Central memory CD4-positive, alpha-beta T cell (primary cell): ENCODE measurements at places on chromosomes 13 and 19.
A peak's percentile ranks its signal among the peaks of the same experiment; 100 is the strongest.

- no peak for DNase-seq
Observed at GRCh38 chr13:98853771-98854221, 101.3 kb upstream of the SLC15A1 start.

DNA sequence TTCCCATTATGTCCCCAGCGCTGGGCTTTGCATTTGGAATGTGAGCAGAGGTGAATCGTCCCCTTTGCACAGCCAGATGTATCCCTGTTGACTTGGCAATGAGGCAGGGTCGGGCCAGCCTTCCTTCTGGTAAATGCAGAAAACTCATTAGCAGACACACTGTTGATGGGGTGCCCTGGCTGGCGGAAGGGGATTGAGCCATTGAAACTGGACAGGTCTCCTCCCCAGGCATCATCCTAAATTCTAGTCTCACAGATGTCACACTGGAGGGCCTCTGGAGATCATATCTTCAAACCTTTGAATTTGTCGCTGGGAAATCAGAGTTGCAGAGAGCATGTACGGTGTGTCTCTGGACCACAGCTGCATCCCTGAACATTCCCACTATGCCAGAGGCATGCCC, 219.5 kb upstream of the TSHZ3 start:
- DNase-seq = no peak

DNA sequence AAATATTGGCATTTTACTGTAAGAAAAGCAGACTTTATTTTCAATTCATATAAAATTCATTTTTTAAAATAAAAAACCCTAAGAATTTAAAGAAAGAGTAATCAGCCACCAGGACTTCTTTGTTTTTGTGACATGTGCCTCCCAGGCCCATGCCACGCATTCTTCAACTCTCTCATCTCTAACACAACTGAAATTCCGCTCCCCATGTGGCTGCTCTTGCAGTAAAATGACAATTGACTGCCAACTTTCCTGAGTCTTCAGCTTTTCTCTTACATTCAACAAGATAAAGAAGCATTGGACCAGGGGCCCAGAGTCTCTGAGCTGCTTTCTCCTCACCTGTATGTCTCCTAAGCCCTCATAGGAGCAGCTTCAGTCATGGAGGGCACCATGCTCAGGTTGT, 372.1 kb downstream of the UQCRFS1 start:
- DNase-seq = no peak

DNA sequence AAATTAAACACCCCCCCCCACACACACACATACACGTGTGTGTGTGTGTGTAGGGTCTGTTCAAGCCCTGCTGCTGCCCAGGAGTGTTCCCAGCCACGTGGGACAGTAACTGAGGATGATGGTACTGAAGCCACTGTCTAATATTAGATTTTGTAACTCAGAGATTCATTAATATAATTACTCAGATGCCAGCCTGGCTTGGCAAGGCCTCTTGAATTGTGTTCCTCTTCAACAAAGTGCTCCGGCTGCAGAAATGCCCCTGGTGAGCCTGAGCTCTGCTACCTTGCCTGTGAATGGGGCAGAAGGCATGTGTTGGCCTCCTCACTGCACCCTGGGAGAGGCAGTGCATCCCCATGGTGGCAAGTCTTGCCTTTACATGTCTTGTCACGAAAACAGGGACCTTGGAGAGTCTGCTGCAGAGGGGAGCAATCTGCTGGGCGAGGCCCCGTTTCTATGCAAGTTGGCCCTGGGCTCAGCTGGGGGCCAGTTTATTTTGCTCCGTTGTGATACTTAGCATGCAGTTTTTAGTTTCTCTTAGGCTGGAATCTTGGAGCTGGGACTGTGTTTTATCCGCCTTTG, 44.0 kb downstream of the NFIX start:
- DNase-seq = no peak

DNA sequence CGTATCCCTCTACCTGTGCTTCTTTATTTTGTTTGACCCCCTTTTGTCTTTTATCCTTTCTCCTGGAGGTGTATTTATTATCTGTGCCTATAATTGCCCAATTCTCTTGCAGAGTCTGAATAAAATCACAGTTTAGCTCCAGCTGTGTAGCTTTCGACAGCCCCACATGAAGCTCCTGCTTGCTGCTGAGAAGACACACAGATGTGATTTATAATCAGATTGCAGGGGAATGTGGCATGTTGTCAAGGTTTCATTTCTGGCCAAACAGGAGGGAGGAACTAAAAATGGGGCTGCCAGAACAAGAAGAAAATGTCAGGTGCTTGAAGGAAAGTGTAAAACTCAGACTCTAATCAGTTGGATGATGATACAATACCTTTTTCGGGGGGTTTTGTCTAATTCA, 22.7 kb downstream of the CCNA1 start:
- DNase-seq = no peak

DNA sequence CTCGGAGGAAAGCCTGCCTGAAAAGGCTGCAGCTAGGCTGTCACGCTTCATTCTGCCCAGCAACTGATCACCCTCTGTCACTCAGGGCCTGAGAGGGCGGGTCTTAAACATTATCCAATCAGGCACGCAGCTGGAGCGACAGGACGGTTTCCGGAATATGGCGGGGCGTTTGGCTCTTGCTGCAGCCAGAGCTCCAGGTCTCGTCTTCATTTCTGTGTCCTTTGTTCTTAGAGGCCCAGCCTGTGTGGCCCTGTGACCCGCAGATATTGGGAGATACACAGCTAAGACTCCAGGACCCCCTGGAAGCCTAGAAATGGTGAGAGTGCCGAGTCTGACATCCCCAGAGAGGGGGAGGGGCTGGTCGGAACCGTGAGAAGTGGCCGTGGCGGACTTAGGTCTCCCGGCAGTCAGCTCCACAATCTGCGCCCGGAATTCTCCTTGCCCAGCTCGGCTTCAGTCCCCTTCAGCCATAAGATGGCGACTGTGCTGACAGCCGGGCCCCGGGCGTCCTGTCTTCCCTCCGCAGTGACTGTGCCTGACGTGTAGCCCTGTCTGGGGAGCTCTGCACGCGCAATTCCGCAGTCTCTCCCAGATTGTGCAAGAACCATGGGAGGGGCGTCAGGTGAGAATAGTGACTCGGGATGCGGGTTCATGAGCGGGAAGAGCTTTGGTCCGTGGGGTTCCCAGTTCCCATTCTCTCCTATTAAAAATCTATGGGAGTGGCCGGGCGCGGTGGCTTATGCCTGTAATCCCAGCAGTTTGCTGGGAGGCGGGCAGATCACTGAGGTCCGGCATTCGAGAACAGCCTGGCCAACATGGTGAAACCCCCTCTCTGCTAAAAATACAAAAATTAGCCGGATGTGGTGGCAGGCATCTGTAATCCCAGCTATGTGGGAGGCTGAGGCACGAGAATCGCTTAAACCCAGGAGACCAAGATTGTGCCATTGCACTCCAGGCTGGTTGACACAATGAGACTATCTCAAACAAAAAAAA, at the start of gene ZNF429:
Gene ZNF429, plus strand, starts transcription at position 144 of the 993 bp plus-strand sequence. Its CDS starts 170 bp downstream, at position 314.
- peak; percentile 87 for DNase-seq
